ENCODE measurements at places on chromosomes 6 and 20.

DNA sequence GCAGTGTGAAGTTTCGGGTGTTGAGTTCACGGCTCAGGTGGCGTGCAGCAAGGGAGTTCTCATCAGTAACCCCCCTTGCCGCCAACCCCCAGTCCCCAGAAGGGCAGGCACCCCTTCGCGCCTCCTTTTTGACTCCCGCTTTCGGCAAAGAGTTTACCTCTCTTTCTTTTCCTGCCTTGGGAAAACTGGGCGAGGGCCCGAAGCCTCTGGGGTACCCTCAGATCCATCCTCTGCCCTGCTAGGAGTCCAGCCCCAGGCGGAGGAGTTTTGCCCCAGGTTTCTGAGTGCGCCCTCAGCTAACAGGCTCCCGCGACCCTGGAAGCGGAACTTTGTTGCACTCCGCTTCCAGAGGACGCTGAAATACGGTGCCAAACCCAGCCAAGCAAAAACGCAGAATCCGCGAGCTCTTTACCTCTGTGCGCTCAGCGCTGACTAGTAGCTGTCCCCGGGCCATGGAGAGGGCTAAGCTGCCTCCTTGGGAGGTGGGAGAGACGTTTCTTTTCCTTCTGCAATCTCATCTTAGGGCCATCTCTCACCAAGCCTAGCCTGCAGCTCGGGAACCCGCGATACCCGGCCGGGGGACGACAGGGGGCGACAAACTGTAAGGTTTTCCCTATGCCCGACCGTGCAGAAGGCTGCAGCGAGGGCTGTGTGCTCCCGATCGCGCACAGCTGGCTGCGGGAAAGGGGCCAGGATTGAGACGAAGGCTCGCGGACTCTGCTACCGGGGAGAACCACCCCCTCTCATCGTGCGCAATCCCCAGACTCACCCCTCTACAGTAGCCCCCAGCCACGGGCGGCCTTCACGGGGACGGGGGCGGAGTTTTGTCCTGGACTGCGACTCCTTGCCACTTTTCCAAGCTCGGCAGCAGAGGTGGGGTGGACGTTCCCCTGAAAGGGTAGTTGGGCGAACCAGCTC lies 2.7 kb upstream of the PAX1 start:
- DNase-seq = no peak

- DNase-seq = no peak
Observed at GRCh38 chr6:146284311-146284710, 255.4 kb downstream of the GRM1 start.

DNA sequence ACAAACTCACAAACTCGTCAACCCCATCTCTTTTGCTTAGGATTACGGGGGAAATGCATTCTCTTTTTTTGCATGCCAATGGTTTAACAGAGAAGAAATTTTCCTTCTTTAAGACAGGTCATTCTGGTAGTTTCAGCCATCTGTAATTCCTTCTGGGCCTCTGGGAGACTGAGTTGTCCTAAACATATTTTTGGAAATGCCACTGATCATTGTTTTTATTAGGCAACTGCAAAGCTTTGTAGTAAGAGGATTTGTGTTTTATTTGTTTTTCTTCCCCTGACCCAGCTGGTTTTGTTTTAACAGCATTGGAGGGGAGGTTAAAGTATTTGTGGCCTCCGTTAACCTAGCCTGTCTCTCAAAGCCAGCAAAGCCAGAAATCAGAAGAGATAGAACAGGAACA lies 73.1 kb upstream of the ISM1 start:
- no peak for DNase-seq

GRCh38 chr6:100464903-100465700 lies at the start of gene SIM1:
Gene SIM1 (minus strand): TSS chr6:100464921. CDS start chr6:100463468, 1,453 bp downstream.
- DNase-seq = no peak

GRCh38 chr6:81237226-81237625 lies 515.3 kb downstream of the TENT5A start:
- DNase-seq = no peak

DNA sequence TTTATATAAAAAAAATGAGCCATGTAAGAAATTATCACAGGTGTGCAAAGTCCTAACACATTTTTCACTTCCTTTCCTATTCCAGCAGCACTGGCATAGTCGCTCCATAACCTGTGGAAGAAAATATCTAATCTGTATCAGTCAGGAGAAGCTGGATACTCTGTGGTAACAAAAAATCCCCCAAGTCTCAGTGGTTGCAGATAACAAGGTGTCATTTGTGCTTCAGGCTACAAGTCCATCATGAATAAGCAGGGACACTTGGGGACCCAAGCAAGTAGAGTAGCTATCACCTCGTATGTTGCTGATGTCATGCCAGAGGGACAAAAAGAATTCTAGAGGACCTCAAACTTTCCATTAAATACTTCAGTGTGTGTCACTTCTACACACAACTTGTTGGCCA lies 30.3 kb upstream of the SERPINB1 start:
- DNase-seq = no peak

DNA sequence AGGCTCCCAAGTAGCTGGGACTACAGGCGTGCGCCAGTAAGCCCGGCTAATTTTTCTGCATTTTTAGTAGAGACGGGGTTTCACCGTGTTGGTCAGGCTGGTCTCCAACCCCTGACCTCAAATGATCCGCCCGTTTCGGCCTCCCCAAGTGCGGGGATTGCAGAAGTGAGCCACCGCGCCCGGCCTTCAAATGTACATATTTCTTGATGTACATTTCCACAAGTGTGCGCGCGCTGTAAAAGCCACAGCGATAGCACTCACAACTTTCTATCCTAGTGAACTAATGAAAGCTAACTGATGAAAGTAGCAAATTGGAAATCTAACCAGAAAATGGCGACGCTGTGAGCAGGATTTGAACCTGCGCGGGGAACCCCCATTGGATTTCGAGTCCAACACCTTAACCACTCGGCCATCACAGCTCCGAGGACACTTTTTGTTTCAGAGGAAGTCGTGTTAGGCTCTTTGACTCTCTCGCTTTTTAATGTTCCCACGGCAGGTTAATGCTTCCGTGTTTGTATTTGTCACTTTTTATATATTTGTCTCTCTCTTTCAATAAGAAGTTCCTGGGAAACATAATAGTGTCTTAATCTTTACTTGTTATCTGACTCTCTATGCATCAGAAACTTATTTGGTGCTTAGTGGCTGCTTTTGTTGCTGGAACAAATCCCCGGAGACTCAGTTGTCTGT lies 199.4 kb upstream of the ZNF184 start:
- no peak for DNase-seq

DNA sequence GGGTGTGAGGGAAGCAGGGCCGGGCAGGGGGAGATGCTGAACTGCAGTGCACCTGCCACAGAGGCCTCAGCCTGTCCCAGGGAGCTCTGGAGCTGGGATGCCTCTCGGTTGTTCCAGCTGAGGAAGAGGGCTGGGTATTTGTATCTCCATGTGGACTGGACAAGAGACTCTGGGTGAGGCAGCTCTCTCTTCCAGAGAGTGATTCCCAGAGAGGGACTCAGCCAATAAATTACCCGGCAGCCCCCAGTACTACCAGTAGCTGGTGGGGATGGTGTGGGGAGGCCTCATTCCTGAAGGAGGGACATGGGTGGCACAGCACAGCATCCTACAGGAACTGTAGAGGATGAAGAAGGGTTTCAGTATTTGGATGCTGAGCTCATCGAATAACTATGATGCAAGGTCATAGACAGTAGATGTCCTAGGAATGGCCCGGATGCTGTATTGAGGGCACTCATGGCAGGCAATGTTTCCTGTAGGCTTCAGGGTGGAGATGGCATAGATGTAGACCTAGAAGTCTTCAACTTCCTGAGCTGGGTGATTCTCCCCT lies 1.4 kb downstream of the FGD2 start:
- no peak for DNase-seq

- DNase-seq = no peak
Observed at GRCh38 chr20:48403167-48403761, 424.5 kb downstream of the PREX1 start.

DNA sequence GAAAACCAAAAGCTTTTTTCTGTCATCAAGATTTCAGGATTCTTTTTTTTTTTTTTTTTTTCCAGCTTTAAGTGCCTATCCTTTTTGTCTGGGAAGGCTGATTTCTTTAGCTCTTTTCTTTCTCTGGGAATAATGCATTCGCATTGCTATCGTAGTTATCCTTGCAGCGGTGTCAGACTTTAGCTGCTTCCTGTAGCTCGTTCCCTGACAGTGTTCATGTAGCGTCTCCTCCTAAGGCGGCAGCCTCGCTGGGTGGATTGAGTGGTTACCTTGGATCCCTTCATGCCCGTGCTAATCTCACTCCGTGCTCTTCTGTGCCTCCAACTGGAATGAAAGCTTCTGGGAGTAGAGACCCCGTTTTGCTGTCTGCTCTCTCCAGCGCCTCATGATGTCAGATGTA lies 43.1 kb downstream of the UST start:
- no peak for DNase-seq

- DNase-seq = no peak
Observed at GRCh38 chr20:54011346-54011745, 59.0 kb downstream of the BCAS1 start.

GRCh38 chr20:32527447-32528055 lies 57.6 kb downstream of the NOL4L start:
- no peak for DNase-seq

DNA sequence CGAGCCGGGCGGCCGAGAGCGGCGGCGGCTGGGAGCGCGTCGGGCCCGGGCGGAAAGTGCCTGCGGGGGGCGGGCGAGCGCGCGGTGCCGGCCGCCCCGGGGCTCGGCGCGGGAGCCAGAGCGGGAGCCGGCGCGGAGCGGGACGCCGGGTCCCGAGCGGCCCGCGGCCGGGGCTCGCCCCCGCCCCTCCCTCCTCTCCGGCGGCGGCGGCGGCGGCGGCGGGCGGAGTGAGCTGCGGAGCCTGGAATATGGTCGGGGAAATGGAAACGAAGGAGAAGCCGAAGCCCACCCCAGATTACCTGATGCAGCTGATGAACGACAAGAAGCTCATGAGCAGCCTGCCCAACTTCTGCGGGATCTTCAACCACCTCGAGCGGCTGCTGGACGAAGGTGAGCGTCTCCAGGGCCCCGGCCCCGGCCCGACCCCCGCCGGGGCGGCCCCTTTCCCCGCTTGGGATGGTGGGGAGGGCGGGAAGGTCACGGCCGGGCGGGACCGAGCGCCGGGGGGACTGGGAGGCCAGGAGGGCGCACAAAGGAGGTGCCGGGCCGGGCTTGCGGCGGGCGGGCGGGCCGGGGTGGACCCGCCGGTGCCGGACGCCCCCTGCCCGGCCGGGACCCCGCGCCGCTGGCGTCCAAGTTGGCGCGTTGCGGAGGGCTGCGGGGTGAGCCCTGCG lies 565 bp downstream of the QKI start:
- DNase-seq = no peak

GRCh38 chr6:34018026-34018425 lies 127.9 kb downstream of the GRM4 start:
- no peak for DNase-seq

GRCh38 chr6:137076277-137077068 lies 31.7 kb upstream of the IL20RA start:
- DNase-seq = no peak

DNA sequence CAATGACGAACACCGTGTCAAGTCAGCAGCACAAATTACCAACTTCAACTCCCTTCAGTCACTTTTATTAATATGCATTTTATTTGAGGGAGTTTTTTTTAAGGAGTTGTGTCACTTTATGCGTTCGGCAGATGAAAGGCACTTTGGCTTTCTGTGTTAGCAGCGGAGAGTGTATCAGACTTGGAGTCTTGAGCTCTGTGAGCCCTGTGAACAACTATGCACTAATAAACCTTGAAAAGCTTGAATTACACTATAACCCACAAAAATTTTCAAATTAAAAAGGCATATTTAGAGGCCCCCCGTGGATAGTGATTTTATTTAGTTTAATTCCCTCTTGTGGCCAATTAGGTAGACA lies 335.3 kb upstream of the NT5E start:
- no peak for DNase-seq
